ENCODE measurements at places on chromosomes 7 and 10. TPM values are rescaled to one million over a fixed set of nuclear protein-coding genes. Genes with fewer than 3 reads are reported as not detected.

Gene ZNHIT1
- total RNA-seq = 56.9 TPM

Gene TEX36
- total RNA-seq = not detected

Gene GPRIN2
- total RNA-seq = not detected

Gene ZNF735
- not detected for total RNA-seq

Gene IMMP2L
- 17.8 TPM for total RNA-seq

Gene NEBL
- 805 TPM for total RNA-seq

Gene ADRA2A
- 0.27 TPM for total RNA-seq

Gene HTR5A
- not detected for total RNA-seq

Gene TRIM50
- total RNA-seq = 0.33 TPM

GRCh38 chr7:28986028-28986764 lies 28.1 kb upstream of the TRIL start:
- no peak for DNase-seq

GRCh38 chr10:11246752-11247467 lies 229.2 kb downstream of the CELF2 start:
- no peak for DNase-seq

DNA sequence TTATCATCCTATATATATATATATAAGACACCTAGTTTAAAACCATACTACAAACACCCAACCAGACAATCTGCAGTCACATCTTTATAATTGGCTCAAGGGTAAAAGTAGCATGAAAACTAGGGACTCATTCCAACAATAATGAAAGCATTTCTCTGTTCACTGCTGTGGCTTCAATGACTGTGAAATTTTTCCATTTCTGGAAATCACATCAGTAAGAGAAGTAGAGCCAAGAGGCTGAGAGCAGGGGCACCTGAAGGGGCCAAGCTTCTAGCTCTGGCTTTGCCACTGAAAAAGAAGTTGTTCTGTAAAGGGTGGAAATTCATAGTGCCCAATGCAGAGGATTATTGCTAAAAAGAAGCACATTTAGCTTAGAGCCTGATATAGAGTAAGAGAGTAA lies 158.6 kb upstream of the GLI3 start:
- DNase-seq = no peak

DNA sequence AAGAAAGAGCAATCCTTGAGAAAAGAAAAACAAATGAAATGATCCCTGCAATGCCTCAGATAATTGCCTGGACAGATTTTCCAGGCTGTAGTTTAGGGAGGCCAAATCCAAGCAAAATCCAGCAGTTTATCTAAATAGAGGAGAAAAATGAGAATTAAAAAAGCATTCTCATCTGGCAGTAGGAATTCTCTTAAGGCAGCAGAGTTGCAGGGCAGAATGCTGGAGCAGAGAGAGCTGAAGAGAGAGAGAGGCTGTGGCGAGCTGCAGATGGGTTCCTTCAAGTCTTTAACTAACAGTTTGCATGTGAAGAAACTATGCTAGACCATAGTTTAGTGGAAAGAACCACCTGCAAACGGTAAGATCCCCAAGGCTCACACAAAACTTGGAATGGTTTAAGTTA lies 6.0 kb upstream of the LIPA start:
- DNase-seq = no peak

DNA sequence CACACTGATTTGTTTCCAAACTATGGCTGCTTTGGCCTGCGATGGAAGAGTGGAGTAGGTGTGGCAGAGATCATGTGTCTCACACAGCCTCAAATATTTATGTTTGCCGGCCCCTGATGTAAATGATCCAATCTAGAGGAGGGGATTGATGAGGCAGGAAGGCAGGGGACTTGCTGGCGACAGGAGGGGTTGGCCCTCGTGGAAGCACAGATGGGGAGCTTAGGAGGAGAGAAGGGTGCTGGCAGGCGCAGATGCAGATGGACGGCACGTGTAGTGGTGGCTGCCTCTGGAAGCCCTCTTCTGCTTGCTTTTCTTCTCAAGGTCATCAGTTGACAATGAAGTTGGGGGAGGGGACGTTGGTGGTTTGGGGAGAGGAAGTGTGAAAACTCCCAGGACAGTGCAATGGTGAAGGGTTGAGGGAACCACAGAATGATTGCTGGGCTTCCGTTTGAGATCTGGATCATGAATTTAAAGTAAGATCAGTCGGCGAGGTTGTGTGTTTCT lies 15.4 kb downstream of the COL13A1 start:
- DNase-seq = no peak

DNA sequence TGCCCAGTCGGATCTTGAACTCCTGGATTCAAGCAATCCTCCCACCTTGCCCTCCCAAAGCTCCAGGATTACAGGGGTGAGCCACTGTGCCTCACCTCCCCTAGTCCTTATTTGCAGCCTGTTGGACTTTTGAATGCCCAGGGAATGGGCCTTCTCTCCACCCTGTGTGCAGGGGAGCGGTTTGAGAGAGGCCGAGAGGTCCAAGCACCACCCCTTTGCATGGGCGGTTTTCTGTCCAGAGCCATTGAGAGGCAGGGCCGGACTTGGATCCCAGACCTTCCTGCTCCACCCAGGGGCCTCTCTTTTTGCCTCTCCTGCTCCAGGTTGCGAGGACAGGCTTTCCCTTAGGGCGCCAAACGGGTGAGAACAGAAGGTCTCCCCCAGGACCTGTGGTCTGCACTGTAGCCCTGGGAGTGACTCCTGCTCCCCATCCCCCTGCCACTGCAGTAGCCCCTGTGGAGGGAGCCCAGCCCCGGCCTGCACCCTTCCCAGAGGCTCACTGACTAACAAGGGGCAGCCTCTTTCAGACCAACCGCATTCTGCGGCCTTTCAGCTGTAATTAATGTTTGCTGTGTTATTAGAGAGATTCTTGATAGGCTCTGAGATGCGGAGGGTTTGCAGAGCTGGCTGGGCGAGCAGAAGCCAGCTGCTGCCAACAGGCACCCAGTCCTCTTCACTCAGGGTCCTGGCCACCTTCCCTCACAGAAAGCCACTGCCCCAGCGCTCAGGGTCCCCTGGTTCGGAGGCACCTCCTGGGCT lies 57.9 kb downstream of the ELFN1 start:
- no peak for DNase-seq

DNA sequence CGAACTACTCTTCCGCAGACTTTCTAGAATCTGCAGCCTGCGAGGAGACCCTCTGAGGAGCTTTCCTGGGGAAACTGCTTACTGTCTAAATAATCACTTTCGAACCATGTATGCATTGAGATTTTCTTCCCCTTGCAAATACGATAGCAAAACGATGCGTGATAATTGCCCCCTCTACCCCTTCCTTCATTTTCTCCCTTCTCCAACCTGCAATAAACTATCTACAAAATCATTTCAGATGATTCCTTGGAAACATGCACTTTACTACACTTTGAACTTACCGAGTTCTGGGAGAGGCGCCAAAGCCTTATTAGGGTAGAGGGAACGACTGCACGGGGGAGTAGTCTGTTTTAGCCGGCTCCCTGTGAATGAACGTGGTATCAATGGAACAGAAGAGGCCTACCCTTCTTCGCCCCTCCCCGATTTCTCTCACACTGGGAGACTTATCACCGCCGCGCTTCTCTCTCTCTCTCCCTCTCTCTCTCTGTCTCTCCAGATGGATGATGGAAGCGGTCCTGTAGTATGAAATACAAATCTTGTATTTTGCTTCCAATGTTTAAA lies at the start of gene FGFBP3:
TSS of gene FGFBP3 (minus strand) at position 370 of the 561 bp plus-strand sequence. CDS start 517 bp downstream, outside the sequence.
- DNase-seq = no peak

- DNase-seq = no peak
Measured at GRCh38 chr7:25964483-25964991, 187.5 kb upstream of the NFE2L3 start.

DNA sequence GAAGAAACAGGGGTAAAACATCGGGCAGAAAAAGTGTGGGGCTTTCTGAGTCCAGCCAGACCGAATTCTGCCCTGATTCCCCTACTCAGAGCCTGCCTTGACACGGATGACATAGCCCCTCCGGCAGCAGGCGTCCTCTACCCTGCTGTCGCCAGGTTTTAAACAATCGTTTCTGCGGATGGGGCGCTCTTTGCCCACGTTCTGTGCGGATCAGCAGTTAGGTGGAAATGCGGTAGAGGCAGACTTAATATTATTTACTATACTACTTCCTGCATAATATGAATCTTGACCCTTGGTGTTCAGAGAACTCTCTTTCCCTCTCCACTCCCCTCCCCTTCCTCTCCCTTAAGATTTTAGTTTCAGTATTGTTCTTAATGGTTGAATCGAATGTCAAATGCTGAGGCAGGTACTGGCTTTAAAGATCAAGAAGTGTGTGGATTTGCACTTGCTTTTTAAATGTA lies 2.4 kb downstream of the GATA3 start:
- DNase-seq = no peak

DNA sequence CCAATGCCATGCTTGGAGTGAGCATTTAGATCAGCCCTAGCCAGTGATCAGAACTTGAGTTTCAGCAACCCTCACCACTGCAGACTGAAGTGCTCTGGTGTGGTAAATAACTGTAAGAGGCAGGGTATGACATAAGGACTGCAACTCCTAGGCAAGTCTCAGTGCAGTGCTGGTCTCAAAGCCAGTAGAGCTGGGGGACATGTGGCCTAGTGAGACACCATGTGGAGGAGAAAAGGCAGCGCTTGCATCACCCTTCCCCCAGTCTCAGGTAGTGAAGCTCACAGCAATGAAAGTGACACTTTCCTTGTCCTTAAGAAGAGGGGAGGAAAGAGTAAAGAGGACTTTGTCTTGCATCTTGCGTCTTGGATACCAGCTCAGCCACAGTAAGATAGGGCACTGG lies 386.8 kb upstream of the POT1 start:
- no peak for DNase-seq

DNA sequence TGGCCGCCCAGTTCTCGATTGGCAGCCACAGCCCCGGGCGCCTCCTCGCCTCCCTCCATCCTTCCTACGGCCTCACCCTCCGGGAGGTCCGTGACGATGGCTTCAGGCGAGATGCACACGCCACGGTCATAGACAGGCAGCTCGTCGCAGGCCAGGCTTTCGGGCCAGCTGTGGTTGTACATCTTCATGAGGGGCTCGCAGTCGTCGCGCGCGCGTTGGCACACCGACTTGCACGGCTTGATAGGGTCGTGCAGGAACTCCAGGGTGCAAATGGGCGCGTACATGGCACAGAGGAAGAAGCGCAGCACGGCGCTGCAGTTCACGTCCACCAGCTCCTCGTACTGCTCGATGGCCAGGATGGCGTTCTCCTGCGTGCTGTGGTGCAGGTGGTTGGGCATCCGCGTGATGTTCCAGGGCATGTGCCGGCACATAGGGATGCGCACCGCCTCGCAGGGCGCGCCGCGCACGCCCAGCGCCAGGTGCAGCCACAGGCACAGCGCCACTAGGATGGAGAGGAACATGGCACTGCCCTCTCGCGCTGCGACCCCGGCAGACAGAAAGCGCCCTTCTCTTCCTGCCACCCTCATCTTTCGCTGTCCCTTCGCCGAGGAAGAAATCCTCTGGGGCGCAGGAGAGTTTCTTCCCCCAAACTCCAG lies 472 bp downstream of the SFRP4 start:
- DNase-seq = peak; percentile 25

DNA sequence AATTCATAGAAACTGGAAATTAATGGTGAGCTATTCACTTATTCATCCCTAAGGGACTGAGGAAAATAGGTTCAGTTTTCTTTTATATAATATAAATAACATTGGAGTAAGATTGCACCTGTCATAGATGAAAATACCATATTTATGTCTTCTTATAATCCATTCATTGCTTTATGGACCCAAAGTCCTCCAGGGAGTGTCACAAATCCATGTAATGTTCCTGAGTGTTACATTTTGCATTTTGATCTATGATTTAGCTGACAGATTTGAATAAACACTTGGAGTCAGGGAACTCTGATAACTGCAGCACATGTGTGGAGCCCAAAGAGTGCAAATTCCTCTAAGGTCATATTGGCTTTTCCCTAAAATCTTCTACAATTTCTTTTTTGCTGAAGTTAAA lies 484.3 kb downstream of the MDFIC start:
- no peak for DNase-seq

DNA sequence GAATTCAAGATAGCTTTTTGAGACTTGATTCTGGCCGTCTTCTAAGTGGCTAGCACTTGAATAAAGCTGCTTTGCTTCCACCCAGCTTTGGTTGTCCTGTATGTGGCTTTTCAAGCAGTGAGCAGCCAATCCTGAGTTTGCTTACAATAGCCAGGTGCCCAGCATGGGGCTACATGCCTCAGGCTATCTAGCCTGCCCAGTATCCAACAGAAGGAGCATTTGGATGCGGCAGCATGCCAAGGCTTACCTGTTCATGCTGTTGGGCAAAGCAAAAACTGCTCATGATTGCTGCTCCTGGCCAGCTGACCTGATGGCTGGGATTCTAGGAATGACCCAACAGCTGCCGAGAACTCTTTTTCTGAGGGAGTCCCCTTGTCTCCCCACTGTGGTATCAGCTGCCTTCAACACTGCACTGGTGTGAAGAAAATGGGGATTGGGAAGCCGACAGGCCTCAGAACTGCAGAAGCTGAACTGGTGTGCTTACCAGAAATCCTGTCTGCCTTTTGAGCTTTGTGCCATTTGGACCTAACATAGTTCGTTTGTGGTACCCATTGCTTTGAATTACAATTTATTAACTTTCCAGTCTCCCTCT lies 618.9 kb upstream of the IGFBP3 start:
- no peak for DNase-seq

GRCh38 chr7:156773966-156774365 lies 119.0 kb downstream of the LMBR1 start:
- no peak for DNase-seq

GRCh38 chr7:2276107-2276506 lies 34.1 kb downstream of the NUDT1 start:
- DNase-seq = no peak

DNA sequence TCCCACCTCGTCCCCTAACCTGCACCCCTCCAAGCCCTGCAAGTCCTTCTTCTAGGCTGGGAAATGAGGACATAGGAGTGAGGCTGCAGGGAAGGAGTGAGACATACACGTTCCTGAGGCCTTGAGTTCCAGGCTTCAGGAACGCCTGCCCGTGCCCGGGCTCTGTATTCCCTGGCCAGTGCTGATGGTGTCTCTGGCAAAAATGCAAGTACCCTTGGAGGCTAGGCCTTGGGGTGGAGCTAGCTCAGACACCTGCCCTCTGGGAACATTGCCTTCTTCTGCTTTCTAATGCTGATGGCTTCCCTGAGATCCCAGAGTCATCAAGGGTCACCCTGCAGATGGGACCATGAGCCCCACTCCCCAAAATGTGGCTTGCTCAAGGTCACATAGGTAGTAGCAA lies 76.0 kb downstream of the GRK5 start:
- no peak for DNase-seq

- DNase-seq = no peak
Measured at GRCh38 chr10:105952153-105952552, 1212.4 kb downstream of the SORCS1 start.

DNA sequence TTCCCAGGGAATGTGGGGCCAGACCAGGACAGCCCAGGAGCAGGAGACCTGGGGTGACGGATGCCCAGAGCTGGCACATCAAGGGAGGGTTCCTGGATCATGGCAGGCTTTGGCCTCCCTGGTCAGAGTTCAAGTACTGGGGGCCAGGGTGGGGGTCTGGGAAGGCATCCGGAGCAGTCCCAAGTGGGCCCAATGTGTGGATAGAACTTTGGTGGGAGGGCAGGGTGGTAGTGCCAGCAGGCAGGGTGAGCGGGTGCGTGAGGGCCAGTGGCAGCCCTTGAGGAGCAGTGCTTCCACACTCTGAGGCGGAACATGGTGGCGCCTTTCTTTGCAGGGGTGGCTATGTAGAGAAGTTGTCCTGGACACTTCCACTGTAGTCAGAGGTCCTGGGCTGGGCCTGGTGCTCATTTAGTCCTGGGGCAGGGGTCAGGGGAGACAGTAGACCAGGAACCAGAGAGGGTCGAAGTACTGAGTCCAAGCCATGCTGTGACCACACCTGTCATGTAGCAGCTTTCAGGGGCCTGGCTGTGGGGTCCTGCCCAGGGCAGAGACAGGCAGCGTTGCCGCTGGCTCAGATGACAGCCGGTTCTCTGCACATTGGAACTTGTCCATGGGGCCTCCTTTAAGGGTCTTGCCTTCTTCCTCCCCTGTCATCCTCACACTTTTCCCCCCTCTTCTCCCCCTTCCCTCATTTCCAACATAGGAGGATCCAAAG lies 22.2 kb upstream of the CSGALNACT2 start:
- DNase-seq = no peak

Measured in left ventricle myocardium inferior (tissue), 1 donor.